ENCODE measurements at places on chromosomes 5 and 9.

DNA sequence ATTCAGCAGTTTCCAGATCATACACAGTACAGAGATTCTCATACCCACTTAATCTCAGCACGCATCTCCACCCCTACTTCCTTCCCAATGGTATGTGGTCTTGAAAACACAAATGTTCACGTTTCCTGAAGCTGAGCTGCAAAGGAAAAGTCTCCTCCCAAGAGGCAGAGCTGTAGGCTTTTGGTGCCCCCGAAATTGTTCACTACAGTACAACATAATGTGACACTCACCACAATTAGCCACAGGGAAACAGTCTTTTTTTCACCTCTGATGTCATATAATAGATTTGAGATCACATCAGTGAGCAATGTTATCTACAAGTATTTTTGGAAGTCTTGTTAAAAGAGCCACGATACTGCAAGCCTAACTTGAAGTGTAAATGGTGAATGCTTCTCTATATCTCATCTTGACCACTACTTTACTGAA lies 40.2 kb downstream of the NFIB start:
- DNase-seq: no peak

- DNase-seq: no peak
These were observed 18.9 kb upstream of the GPX8 start for GRCh38 chr5:55140908-55141665.

DNA sequence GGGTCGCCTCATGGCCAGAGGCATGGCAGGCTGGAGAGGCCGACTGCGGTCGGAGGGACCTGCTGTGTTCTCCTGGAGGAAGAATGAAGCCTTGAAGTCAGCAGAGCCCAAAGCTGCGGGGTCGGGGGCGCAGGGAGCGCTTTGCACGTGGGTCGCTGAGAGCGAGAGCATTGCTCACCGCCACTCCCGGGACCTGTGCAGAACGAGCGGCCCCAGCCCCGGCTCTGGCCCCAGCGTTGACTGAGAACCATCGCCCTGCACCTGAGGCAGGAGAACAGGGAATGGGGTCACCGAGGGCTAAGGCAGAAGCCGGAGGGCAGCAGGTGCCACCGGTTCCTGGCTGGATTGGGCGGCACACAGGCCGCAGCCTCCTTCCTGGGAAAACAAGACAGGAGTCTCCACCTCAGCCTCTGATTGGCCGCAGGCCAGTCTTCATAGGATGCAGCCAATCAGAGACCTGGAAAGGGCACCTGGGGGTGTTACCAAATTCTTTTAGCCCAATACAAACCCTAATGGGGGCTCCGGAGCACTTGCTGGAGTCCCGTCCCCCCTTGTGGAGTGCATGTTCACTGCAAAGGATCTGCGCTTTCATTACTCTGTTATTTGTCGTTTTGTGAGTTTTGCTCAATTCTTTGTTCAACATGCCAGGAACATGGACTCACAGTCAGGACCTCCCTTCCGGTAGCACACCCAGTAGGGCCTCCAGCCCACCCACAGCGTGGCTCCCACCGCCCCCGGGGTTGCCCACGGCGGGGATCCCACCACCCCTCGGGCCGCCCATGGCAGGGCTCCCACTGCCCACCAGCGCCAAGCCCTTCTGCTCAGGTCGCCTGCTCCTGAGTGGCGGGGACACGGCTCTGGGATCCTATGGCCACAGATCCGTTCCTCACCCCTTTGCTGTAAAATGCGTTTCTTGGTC lies 24.7 kb upstream of the SLC6A19 start:
- DNase-seq: no peak

- DNase-seq: no peak
These were observed 214.1 kb upstream of the MEF2C start for GRCh38 chr5:89097103-89097502.

DNA sequence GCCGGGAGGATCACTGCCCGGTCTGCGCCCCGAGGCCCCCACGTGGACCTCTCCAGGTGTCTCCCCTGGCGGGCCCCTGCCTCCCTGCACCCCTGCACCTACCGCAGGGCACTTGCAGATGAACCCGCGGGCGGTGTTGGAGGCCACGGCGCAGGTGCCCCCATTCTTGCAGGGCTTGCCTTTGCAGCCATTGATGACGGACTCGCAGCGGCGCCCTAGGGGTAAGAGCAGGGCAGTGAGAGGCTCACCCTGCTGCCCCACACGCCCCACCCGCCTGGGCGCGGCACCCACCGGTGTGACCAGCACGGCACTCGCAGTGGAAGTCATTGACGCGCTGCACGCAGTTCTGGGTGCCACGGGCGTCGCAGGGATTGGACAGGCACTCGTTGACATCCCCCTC lies 23.6 kb upstream of the SEC16A start:
- no peak for DNase-seq

DNA sequence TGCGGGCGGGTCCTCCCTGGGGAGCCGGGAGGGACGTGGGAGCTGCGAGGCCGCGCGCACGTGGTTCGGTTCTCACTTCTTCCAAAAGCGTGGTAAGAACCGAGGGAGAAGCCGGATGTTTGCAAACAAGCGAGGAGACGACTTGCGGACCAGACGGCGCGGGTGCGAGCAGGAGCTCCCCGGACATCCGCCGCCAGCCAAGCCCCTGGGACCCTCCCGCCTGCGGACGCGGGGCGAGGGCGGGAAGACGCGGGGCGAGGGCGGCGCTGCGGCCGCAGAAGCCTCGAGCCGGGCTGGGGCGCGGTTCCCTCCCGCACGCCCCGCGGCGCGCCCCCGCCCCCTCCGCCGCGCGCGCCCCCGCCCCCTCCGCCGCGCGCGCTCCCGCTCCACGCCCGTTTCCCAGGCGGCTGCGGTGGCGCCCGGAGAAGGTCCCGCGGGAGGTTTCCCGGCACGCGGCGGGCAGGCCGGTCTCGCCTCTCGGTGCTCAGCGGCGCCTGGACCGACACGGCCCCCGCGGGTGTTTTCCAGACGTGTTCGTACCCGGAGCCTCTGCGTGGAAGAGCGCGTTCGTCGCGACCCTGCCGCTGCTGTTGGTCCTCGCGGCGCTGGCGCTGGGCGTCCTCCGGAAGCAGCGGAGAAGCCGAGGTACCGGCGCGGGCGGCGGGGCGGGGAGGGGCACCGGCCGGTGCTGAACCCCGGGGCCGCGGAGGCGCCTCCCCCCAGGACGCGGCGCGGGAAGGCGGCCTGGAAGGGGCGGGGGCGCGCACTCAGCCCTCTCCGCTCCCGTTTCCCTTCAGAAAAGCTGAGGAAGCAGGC lies 12.8 kb downstream of the BTNL9 start:
- no peak for DNase-seq

GRCh38 chr5:94153736-94154450 lies 412.5 kb upstream of the POU5F2 start:
- no peak for DNase-seq

GRCh38 chr5:33257807-33258429 lies 182.8 kb upstream of the TARS1 start:
- no peak for DNase-seq

DNA sequence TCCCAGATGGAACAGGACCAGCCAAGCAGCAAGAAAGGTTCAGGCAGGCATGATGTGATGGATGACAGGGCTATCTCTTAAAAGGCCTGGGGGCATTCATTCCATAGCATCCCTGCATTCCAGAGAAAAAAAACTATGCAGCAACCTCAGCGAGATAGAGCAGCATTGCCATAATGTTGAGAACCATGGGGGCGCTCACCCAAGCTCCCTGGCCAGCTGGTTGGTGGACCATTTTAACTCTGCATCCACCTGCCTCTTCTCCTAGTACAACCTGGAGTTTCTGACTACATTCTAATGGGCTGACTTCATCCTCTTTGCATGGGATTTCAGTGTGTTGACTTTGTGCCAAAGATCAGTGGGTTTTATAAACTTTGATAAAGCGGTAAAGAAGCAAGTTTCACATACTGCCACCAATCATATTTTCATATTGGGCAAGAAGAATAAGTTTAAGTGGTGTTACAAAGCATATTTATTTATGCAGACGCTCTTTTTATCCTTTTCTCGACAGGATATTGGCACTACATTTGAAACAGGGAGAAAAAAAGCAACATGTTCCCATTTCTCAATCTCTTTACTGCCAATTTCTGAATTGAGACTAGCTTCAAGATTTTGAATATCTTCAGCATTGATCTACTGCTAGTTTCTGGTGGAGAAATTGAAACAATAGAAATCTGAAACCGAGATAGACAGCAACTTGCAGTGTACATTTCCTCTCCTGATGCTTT lies 378.3 kb upstream of the WWC1 start:
- no peak for DNase-seq
